ENCODE measurements at places on chromosomes 6 and 20. TPM values are rescaled to one million over a fixed set of nuclear protein-coding genes. Genes with fewer than 3 reads are reported as not detected.

POPDC3 gene
- not detected for total RNA-seq

ME1 gene
- total RNA-seq: 0.32 TPM

DNA sequence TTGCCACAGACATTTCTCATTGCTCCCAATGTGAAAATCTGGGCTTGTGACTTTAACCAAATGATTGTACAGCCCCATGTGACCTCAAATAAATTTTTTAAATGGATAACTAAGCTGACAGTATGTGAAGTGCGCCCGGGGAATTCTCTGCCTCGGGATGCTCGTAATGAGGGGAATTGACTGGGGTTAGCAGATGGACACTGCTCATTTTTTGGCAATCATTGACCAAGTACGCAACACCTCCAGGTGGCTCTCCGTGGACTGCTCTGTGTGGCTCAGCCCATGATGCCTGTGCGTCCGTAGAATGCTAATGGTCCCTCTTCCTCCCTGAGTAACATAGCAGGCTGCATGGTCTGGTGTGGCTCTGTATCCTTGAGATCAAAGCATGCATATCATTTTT lies 42.4 kb downstream of the FARS2 start:
- H3K4me1 ChIP-seq: peaks cover 71% of the 10 kb centered on the region
- no peak overlapping the region for H3K4me3 ChIP-seq
- H3K27ac ChIP-seq: no peak overlapping the region
- H3K27me3 ChIP-seq: no peaks in the 10 kb centered on the region

GRCh38 chr6:74357321-74357720 lies 661.3 kb downstream of the CD109 start:
- H3K4me1 ChIP-seq: no peaks in the 10 kb centered on the region
- no peak overlapping the region for H3K27ac ChIP-seq
- no peak overlapping the region for H3K4me3 ChIP-seq
- H3K27me3 ChIP-seq: no peaks in the 10 kb centered on the region
- H3K36me3 ChIP-seq: no peaks in the 10 kb centered on the region

DNA sequence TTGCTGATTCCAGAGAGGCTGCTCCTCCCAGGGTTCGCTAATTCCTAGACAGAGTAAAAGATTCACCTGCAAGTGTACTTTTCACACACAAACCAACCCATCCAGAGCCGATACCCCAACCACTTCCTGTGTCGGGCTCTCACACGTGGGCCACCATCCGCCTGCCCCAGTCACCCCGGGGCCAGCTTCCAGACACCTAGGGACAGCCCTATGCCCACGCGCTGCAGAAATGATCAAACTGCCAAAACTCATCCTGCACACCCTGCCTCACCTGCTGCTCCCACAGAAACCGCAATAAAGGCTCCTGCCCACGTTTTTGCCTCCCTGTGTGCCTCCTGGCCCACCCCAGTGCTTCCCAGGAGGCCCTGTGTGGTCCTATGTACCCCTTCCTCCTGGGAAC lies 59.5 kb downstream of the PSMG4 start:
- H3K36me3 ChIP-seq: no peaks in the 10 kb centered on the region
- peak overlapping the region; percentile 12 for H3K4me3 ChIP-seq
- peaks cover 22% of the 10 kb centered on the region for H3K4me1 ChIP-seq
- DNase-seq: peak; percentile 57

ADGRF1 gene
- total RNA-seq: not detected

DNA sequence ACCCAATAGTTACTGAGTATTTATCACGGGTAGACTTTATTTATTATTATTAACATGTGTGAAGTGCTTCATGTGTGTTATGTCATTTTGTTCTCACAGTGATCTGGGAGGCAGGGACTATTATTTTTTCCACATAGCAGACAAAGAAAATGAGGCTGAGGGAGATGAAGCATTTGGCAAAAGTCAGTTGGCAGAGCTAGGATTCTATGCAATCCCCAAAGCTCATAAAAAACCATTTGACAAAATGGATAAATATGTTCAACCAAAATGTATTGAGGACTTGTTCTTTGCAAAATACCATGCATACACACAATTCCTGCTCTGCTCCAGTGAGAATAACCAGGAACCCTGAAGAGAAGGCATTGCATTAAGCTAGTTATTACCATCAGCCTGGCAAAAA lies 184.4 kb downstream of the HS3ST5 start:
- no peaks in the 10 kb centered on the region for H3K36me3 ChIP-seq
- no peaks in the 10 kb centered on the region for H3K4me1 ChIP-seq
- no peak overlapping the region for H3K4me3 ChIP-seq
- DNase-seq: no peak

DNA sequence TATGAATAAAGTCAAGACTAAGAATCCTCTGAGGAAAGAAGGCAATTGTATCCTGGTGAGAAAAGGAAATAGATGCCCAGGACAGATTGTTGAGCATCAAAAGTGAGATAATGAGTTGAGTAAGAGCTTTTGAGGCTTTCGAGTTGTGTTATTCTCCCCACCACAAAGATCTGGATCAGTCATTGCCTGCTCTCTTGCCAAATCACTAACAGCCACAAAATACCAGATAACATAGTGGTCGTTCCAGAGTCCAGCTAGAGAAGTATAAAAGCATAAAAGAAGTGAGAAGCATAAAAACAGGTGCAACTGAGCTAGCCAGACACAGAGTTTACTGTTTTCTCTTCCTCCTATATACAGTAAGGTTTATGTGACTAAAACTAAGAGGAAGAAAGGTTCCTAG lies 4.9 kb downstream of the SPINT4 start:
- no peak overlapping the region for H3K27ac ChIP-seq
- peaks cover 8% of the 10 kb centered on the region for H3K4me1 ChIP-seq
- H3K36me3 ChIP-seq: peaks cover 9% of the 10 kb centered on the region
- peaks cover 75% of the 10 kb centered on the region for H3K27me3 ChIP-seq

CABLES2 gene
- 8.3 TPM for total RNA-seq

- peaks cover 3% of the 10 kb centered on the region for H3K36me3 ChIP-seq
- peak overlapping the region; percentile 9 for H3K27ac ChIP-seq
- no peak for DNase-seq
- no peaks in the 10 kb centered on the region for H3K27me3 ChIP-seq
- H3K4me1 ChIP-seq: peaks cover 39% of the 10 kb centered on the region
Measured at GRCh38 chr20:63893999-63894357, 948 bp upstream of the DNAJC5 start.

DNA sequence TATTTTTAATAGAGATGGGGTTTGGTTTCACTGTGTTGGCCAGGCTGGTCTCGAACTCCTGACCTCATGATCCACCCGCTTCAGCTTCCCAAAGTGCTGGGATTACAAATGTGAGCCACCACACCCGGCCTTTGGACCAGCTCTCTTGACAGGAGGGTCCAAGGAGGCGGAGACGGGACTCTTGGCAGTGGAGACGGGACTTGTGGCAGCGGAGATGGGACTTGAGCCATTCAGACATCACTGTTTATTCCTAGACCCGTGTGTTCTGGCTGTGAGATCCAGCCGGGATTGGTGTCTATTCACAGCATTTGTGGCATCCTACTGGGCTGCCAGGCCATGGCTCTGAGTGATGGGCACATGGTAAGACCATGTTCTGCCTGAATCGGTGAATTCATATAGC lies 25.6 kb downstream of the PRPF6 start:
- H3K4me1 ChIP-seq: peaks cover 51% of the 10 kb centered on the region
- no peak overlapping the region for H3K4me3 ChIP-seq
- H3K27ac ChIP-seq: no peak overlapping the region
- DNase-seq: no peak
- H3K36me3 ChIP-seq: peaks cover 40% of the 10 kb centered on the region

DNA sequence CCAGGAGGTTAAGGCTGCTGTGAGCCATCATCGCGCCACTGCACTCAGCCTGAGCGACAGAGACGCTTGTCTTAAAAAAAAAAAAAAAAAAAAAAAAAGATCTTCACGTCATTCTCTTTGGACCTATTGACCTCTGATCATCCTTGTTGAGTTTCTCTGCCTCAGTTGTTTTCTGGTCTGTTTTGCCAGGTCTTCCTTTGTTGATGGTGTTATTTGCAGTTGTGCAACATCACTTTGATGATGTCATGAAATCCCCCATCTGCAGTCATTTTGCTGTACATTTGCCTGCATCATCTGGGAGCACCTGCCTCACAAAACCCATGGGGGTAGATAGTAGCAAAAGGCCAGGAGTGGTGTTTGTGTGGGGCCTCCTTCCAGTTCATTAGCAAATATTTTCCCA lies 39.2 kb upstream of the CHMP4B start:
- H3K27me3 ChIP-seq: no peaks in the 10 kb centered on the region
- H3K36me3 ChIP-seq: no peaks in the 10 kb centered on the region
- H3K27ac ChIP-seq: no peak overlapping the region
- no peak overlapping the region for H3K4me3 ChIP-seq
- peaks cover 30% of the 10 kb centered on the region for H3K4me1 ChIP-seq

GRCh38 chr6:28515676-28516075 lies at the start of gene GPX6:
GPX6 (minus strand) TSS chr6:28515793; CDS start chr6:28515743, 50 bp downstream.
- H3K27ac ChIP-seq: no peak within 1 kb of the TSS
- no peaks in the 10 kb centered on the region for H3K4me1 ChIP-seq
- no peak within 1 kb of the TSS for H3K4me3 ChIP-seq
- no peak for DNase-seq

DNA sequence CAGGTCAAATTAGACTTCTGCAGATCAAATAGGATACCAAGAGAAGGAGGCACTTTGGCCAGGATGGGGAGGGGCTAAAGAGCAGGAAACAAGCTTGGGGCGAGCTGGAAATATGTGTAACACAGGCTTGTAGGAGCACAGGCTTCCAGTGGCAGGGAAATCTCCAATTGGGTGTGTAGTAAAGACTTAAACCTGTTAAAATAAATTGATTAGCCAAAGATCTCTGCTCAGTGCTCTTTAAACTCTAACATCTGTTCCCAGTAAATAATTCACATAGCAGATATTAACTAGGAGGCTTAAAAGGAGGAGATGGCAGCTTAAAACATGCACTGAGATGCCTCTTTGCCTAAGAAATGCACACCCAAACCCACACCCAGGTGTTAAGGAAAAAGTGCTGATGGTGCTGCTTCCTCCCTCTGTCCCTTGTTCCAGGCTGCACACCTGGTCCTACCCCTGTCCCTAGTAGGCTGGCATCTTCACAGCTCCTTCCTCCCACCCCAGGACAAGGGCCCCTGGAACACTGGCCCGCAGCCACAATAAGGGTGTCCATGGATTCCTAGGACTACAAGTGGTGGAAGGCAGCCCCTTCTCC lies 93.5 kb upstream of the MLN start:
- no peaks in the 10 kb centered on the region for H3K27me3 ChIP-seq
- H3K4me1 ChIP-seq: peaks cover 47% of the 10 kb centered on the region
- DNase-seq: no peak

DNA sequence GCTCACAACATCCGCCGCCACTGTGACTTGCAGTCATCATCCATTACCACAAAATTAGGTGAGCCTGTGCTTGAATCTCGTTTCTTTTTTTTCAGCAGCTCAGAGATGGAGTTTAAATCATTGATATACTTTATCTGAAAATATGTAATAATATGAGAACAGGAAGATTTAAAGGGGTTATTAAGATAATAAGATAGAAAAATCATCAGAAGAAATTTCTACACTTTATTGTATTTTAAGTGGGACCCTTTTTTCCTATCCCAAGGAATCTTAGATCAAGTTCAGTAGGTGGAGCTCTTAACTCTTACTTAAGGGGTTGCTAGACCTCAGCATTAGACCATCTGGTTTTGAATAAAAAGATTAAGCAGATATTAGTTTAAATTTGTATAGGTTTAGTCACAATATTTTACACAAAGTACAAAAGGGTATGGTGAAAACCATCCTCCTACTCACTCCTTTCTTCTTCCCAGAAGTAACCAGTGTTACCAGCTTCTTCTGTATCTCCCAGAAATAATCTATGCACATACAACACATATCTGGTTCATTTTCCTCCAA lies 9.4 kb upstream of the NCOA7 start:
- no peak overlapping the region for H3K4me3 ChIP-seq
- H3K27me3 ChIP-seq: peaks cover 7% of the 10 kb centered on the region
- H3K4me1 ChIP-seq: peaks cover 28% of the 10 kb centered on the region
- peaks cover 5% of the 10 kb centered on the region for H3K36me3 ChIP-seq
- H3K27ac ChIP-seq: no peak overlapping the region
- peak; percentile 70 for DNase-seq

BTNL2 gene
- not detected for total RNA-seq

- H3K27me3 ChIP-seq: no peaks in the 10 kb centered on the region
- DNase-seq: no peak
- no peaks in the 10 kb centered on the region for H3K4me1 ChIP-seq
- no peaks in the 10 kb centered on the region for H3K36me3 ChIP-seq
- no peak overlapping the region for H3K4me3 ChIP-seq
Measured at GRCh38 chr6:101700655-101701054, 307.1 kb downstream of the GRIK2 start.

- H3K4me3 ChIP-seq: no peak overlapping the region
- H3K27me3 ChIP-seq: no peaks in the 10 kb centered on the region
- DNase-seq: no peak
- H3K4me1 ChIP-seq: no peaks in the 10 kb centered on the region
Measured at GRCh38 chr6:26350858-26351543, 14.0 kb upstream of the BTN3A2 start.

DNA sequence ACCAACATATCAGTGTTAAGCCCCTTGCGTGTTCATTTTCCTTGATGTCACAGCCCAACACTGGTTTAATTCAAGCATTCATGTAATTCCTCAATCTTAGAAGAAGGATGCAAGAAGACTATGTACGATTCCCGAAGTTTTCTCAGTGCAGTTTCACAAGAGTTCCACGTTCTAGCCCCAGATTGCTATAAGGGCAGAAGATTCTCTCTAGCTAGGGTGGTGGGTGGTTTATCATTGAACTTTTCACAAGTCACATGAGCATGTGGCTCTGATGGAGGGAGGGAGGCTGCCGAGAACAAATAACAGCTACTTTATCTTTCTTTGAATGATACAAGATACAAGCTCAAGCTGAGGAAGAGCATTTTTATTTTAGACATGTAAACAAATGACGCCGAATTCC lies 71.9 kb upstream of the NHSL1 start:
- no peaks in the 10 kb centered on the region for H3K4me1 ChIP-seq
- no peak for DNase-seq
- no peaks in the 10 kb centered on the region for H3K36me3 ChIP-seq

DNA sequence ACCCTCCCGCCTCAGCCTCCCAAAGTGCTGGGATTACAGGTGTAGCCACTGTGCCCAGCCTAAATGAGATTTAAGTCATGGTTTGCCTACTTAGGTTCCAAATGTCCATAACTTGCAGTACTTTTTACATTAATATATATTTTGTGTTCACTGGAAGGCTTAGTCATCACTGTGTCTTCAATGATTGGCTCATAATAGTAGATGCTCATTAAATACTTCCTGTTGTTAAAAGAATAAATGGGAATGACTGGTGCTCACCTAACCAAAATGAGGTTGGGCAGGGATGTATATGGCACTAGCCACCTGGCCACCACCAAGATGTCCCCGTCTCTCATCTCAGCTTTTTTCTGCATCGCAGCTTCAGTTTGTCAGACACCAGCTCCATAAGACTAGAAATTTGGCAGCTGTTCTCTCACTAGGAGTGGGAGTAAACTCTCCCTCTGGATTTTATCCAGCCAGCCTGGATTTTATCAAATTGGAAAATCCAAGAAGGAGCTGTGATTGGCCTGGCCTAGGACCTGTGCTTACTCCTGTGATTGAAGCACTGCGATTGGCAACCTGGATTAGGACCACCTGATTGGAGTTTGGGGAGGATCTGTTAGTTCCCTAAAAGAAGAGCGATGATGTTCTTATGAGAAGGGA lies 1.1 kb upstream of the GLO1 start:
- H3K27ac ChIP-seq: no peak overlapping the region
- DNase-seq: no peak
- peaks cover 42% of the 10 kb centered on the region for H3K4me1 ChIP-seq
- H3K4me3 ChIP-seq: no peak overlapping the region
- H3K27me3 ChIP-seq: peaks cover 19% of the 10 kb centered on the region

- H3K27me3 ChIP-seq: no peaks in the 10 kb centered on the region
- DNase-seq: no peak
- H3K27ac ChIP-seq: peak overlapping the region; percentile 3
- peaks cover 6% of the 10 kb centered on the region for H3K36me3 ChIP-seq
- peaks cover 24% of the 10 kb centered on the region for H3K4me1 ChIP-seq
Measured at GRCh38 chr20:24964506-24964840, 15.4 kb downstream of the CST7 start.

Data from activated T-cell treated with anti-CD3 and anti-CD28 coated beads, Interleukin-2, amount 50 U/mL, for 72 hours (primary cell).